A549 treated with DMSO at 1 μM for 4 hours (cell line): ENCODE measurements at places on chromosomes 11 and 22. TPM values are rescaled to one million over a fixed set of nuclear protein-coding genes. Genes with fewer than 3 reads are reported as not detected.

H19 gene
- 8.8 to 13.0 TPM (median 10.6 TPM) in 5 replicates for total RNA-seq

ABCG4 gene
- 0.19 to 0.36 TPM (median 0.25 TPM) in 5 replicates for total RNA-seq

GSTT2B gene
- 0.17 to 0.54 TPM (median 0.26 TPM) in 5 replicates for total RNA-seq

PLEKHA7 gene
- 15.7 to 19.6 TPM (median 17.5 TPM) in 5 replicates for total RNA-seq

OR52A5 gene
- not detected in 5 replicates for total RNA-seq

OR10V1 gene
- total RNA-seq = not detected in 5 replicates

GGTLC3 gene
- total RNA-seq = not detected in 5 replicates

FXYD2 gene
- total RNA-seq = 14.5 to 21.4 TPM (median 17.6 TPM) in 5 replicates
